ENCODE measurements at places on chromosomes 7 and 10.

- DNase-seq = no peak
Measured at GRCh38 chr10:122007415-122007814, 18.5 kb downstream of the TACC2 start.

DNA sequence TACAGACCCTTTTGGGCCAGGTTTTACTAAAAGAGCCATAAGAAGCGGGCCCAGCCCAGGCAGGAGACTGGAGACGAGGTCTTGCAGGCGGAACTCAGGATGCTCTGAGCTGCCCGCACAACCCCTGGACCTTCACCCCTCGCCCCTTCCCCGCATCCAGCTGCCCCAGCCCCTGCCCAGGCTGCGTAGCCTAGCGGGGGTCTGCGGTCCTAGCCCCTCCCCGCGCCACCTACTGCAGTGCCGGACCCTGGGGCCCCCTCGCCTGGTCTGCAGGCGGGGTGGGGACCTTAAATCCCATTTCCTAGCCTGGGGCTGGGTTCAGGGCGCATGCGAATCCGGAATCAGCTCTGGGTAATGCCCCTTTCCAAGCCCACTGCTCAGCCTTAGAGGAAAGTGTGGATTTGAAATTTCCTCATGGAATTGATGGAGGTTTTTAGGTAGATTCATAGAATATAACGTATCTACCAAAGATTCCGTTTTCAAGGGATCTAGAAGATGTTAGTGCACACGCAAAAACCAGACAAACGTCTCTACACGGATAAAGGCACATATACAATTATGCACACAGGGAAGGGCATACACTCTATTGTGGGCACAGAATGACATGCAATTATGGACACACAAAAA lies 546 bp upstream of the HOXA3 start:
- no peak for DNase-seq

DNA sequence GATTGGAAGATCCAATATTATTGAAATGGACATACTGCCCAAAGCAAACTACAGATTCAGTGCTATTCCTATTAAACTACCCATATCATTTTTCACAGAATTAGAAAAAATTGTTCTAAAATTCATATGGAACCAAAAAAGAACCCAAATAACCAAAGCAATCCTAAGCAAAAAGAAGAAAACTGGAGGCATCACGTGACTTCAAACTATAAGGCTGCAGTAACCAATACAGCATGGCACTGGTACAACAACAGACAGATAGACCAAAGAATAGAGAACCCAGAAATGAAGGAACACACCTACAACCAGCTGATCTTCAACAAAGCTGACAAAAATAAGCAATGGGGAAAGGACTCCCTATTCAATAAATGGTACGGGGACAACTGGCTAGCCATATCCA lies 765.4 kb downstream of the SORCS3 start:
- no peak for DNase-seq

- DNase-seq = no peak
Measured at GRCh38 chr7:102097601-102098161, 189.0 kb upstream of the SH2B2 start.

GRCh38 chr7:120583899-120584586 lies 273.9 kb downstream of the TSPAN12 start:
- peak; percentile 79 for DNase-seq
